ENCODE measurements at places on chromosomes 2 and 18.

- DNase-seq, result no peak
Observed at GRCh38 chr2:57877811-57878170, 168.8 kb upstream of the VRK2 start.

DNA sequence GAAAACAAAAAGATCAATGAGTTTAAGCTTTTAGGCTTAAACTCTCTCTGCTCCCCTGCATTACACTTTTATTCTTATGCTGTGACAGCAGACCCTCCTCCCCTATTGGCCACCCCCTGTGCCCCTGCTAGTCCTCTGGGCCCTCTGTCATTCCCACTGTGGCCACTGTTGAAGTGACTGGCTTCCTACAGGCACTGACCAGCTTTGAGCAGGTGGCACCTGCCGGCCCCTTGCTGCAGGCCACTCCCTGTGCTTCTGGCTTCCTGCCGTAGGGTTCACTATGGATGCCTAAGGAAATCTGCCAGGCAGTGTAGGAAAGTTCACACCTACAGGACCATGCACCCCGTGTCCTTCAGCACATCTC, 156.5 kb upstream of the L3MBTL4 start:
- no peak for DNase-seq

DNA sequence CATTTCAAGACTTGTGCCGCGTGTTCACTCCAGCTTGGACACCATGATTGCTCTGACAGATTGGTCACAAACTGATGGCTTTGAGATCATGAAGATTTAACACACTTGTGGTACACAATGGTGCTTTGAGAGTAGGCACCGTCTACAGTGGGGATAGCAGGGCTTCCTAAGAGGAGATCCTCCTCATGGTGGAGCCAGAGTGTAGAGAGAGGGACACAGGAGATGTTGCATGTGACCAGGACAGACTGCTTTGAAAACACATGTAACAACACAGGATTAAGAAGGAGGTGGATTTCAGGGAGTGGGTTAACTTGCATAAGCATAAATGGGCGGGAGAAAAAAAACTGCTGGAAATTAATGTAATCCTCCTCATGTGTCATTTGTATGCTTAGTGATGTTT, 95.7 kb upstream of the LINC00305 start:
- no peak for DNase-seq

DNA sequence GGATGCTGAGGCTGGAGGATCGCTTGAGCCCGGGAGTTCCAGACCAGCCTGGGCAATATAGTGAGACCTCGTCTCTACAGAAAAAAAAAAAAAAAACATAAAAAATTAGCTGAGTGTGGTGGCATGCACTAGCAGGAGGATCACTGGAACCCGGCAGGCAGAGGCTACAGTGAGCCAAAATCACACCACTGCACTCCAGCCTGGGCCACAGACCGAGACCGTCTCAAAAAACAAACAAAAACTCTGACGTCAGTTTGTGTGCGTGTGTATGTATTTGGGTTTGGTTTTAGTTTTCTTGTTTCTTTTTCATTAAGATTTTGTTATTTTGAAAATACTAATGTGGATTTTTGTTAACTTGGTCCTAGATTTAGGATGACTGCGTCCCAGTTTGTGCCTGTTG, 19.0 kb downstream of the CEP68 start:
- no peak for DNase-seq

DNA sequence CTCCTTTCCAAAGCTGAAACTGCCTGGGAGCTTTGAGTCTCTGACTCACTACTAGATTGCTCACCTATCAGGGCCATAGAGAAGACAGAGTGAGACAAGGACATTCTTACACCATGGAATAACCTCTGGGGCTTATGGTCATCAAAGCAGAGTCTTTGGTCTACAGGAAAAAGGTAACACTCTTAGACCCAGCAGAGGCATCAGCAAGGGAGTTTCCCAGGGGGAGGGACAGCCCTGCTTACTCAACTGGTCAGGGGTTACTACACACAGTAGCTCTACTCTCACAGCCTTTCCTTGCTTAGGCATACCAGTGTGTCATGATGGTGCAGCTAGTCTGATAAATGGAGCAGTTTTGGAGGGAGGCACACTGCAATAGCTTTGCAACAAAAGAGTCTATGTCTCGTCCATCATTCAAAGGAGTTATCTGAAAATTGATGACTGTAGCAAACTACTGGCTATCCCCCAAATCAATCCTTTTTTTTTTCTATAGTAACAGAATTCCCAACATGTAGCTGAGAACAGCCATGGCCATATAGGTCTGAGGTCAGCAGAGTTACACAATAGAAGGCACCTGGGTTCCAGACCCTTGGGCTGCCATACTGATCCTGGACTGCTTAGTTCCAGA, 22.4 kb upstream of the CD28 start:
- no peak for DNase-seq

- no peak for DNase-seq
Observed at GRCh38 chr2:65479524-65479923, 47.1 kb upstream of the SPRED2 start.

DNA sequence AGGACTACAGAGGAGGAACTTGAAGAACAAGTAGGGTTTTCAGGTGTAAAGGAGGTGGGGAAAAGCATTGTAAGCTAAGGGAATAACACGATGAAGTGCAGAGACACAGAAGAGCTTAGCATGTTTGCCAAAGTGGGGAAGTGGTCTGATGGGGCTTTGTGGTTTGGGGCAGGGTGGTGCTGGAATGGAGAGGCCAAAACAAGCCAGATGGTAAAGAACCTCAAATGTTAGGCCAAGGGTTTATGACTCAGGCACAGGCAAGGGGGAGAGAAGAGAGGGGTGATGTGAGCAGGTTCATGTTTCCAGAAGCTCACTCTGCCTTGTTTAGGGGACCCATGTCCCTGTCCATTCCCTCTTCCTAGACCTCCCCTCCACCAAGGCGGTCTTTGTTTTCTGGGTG, 104.5 kb upstream of the YWHAQ start:
- no peak for DNase-seq

- DNase-seq, result no peak
Observed at GRCh38 chr2:118223992-118224894, 136.0 kb downstream of the INSIG2 start.

DNA sequence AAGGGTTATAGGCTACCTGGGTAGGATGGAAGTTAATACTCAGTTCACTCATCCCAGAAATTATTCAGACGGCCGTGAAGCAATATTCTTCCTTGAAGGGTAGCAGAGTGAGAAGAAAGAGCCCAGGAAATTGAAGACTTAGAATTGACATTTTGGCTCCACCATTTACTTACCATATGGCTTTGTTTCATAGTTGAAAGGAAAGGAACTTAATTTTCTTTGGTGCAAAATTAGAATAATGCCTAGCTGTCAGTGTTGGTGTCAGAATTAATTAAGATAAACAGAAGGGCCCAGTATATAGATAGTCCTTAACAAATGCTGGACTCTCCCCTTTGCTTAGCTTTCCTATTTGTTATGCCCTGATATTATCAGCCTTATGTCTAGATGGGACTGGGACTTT, 263.2 kb downstream of the KCNJ3 start:
- no peak for DNase-seq

GRCh38 chr2:212421556-212422334, 116.9 kb downstream of the ERBB4 start:
- no peak for DNase-seq

DNA sequence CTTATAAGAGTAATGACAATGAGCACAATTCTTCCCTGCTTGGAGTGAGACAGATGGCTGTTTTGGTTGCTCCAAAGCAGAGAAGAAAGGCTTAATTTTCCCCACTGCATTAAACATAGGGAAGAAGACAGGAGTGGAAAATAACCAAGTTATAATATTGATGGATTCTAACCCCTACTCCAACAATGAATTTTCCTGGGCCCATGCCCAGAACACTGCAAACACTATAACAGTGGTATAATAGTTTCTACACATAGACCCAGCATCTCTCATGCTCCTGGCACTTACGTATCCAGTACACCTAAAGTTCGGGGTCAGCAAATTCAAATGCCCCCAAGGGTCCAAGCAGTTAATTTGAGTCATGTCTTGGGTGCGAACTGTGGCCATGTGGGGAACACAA, 613.4 kb downstream of the PLCL1 start:
- DNase-seq, result no peak
